HFFc6 (cell line): ENCODE measurements at places on chromosomes 5 and 9. TPM values are rescaled to one million over a fixed set of nuclear protein-coding genes. Genes with fewer than 3 reads are reported as not detected.

NUTM2G gene
- not detected in 3 replicates for total RNA-seq

PCDHB15 gene
- total RNA-seq, result 0.56 to 1.4 TPM (median 0.63 TPM) in 3 replicates

DNA sequence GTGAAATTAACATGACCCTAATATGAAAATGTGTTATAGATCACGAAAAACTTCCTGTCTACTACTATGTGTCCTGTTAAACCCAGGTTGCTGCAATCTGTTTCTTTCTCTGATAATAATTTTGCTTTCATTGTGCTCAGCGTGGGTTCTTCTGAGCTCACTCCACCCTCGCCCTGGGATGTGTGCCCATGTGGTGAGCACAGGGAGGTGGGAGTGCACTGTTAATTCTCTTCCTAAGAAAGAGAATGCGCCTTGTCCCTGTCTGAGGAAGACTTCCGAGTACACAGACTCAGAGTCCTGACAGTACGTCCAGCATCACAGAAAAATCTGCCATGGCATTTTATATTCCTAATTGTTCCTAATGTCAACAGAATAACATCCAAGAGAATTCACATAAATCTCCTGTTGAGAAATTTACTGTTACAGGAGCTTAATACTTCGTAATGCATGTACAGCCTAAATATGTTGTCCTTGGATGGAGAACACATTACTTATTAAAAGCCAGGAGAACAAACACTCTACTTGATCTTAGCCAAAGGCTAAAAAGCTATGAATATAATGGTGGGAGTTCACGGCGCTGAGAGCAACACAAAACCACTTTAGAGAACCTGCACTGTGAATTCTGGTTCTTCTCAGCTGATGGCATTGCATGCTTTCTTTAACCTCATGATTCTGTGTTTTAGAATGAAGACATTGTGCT, 102.6 kb downstream of the PDE4D start:
- H3K4me1 ChIP-seq, result peaks cover 52% of the 10 kb centered on the region
- no peak for DNase-seq
- peaks cover 2% of the 10 kb centered on the region; the same call in 1 of the 2 replicates for H3K27me3 ChIP-seq
- H3K4me3 ChIP-seq, result peak overlapping the region; percentile 10; the same call in 1 of the 2 replicates
- no peaks in the 10 kb centered on the region for H3K36me3 ChIP-seq
- peak overlapping the region; percentile 8; the same call in 1 of the 2 replicates for H3K27ac ChIP-seq

- no peaks in the 10 kb centered on the region; the same call in 1 of the 2 replicates for H3K27me3 ChIP-seq
- H3K4me1 ChIP-seq, result no peaks in the 10 kb centered on the region
- DNase-seq, result no peak
- H3K27ac ChIP-seq, result no peak overlapping the region
- H3K4me3 ChIP-seq, result no peak overlapping the region
- H3K36me3 ChIP-seq, result no peaks in the 10 kb centered on the region
These were observed 115.6 kb downstream of the CETN3 start for GRCh38 chr5:90293931-90294330.

GARIN3 gene
- not detected in 3 replicates for total RNA-seq

CARD6 gene
- total RNA-seq, result 1.5 to 3.7 TPM (median 1.6 TPM) in 3 replicates

- peaks cover 4% of the 10 kb centered on the region for H3K27me3 ChIP-seq
- no peak overlapping the region for H3K27ac ChIP-seq
- no peak for DNase-seq
- peaks cover 5% of the 10 kb centered on the region; the same call in 1 of the 2 replicates for H3K4me1 ChIP-seq
These were observed 18.9 kb downstream of the SEMA4D start for GRCh38 chr9:89478821-89479668.

CDC23 gene
- 28.4 to 31.3 TPM (median 30.5 TPM) in 3 replicates for total RNA-seq

FRMD3 gene
- 4.4 to 14.9 TPM (median 7.5 TPM) in 3 replicates for total RNA-seq

FCN2 gene
- not detected in 3 replicates for total RNA-seq

GRCh38 chr5:167905919-167906853, 385.3 kb upstream of the WWC1 start:
- DNase-seq, result no peak
- H3K36me3 ChIP-seq, result no peaks in the 10 kb centered on the region
- peaks cover 7% of the 10 kb centered on the region for H3K27me3 ChIP-seq
- no peaks in the 10 kb centered on the region for H3K4me1 ChIP-seq
- no peak overlapping the region for H3K4me3 ChIP-seq
- H3K27ac ChIP-seq, result no peak overlapping the region

GRCh38 chr9:14909961-14910805, at the start of gene FREM1:
Gene FREM1, minus strand, starts transcription at chr9:14910428. Its CDS starts 41,451 bp downstream, at chr9:14868977.
- no peak for DNase-seq
- no peaks in the 10 kb centered on the region for H3K4me1 ChIP-seq
- no peaks in the 10 kb centered on the region for H3K36me3 ChIP-seq
- H3K4me3 ChIP-seq, result no peak within 1 kb of the TSS
- no peaks in the 10 kb centered on the region; the same call in 1 of the 2 replicates for H3K27me3 ChIP-seq
- H3K27ac ChIP-seq, result no peak within 1 kb of the TSS

DNA sequence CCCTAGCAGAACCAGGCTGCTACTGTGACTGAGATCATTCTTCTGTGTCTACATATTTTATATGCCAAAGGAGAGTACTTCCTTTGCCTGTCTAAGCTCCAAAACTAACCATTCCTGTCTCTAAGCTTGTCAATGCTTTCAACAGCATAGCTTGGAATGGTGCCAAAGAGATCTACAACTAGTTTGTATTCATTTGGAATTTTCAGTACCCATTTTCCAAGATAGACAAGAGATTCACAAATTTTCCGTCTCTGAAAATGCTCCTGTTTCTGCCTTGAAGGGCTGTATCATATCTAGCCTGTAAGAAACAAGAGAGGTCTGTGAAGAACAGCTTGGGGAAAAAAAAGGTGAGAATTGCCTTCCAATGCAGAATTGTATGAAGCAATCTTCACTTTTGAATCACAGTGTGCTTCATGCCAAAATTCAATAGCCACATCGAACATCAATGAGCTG, 334.4 kb upstream of the ACTBL2 start:
- H3K4me3 ChIP-seq, result no peak overlapping the region
- H3K4me1 ChIP-seq, result peaks cover 41% of the 10 kb centered on the region
- H3K27ac ChIP-seq, result peak overlapping the region; percentile 69
- H3K36me3 ChIP-seq, result peaks cover 12% of the 10 kb centered on the region
- no peak for DNase-seq

DNA sequence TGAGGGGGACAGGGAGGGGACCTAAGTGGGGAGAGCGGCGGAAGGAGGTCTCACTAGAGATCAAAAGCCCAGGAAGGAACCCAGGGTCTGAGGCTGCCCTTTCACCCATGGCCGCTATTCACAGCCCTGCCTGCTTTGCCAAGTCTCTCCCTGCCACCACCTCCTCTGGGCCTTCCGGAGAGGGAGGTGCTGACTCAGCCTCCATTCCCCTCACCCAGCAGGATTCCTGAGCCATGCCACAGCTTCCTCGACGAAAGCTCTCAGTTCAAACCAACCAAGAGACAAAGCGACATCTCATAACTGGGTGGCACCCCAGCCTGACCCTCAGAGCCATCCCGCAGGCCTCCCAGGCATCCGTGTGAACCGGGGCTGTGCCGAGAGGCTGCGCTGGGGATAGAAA, 36.7 kb downstream of the PAX5 start:
- peaks cover 28% of the 10 kb centered on the region for H3K27me3 ChIP-seq
- H3K4me1 ChIP-seq, result peaks cover 21% of the 10 kb centered on the region
- no peak overlapping the region for H3K4me3 ChIP-seq
- H3K27ac ChIP-seq, result no peak overlapping the region

DNA sequence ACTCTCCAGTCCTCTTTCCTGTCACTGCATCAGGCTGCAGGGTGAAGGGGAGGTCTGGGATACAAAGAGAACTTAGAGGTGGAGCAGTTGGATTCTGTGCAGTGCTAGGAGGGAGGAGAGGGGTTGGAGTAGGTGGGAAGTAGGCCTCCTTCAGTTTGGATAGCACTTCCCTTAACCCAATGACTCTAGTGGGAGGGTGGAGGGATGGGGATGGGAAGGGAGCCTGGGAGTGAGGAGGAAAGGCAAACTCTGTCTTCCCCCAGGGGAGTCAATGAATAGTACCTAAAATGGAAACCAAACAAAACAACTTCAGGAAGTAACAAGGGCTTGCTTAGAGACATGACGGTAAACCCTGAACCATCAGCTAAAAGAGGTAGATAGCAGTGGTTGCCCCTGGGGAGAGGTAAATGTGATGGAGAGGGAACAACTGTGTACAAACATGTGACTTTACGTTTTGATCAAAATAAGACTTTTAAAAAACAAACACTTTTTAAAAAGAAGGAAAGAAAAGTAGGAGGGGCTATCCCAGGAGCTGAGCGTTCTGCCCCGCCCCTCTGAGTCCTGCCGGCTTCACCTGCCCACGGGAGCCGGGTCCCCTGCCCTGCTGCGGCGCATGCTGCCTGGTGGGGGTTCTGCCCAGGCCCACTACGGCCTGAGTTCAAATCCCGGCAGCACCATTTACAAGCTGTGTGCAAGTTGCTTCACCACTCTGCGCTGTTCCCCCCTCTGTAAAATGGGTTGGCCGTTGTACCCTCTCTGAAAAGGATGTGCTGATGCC, 30.9 kb downstream of the GSN start:
- H3K36me3 ChIP-seq, result peaks cover 14% of the 10 kb centered on the region
- H3K4me3 ChIP-seq, result peak overlapping the region; percentile 77
- no peak for DNase-seq
- peak overlapping the region; percentile 76 for H3K27ac ChIP-seq
- H3K4me1 ChIP-seq, result peaks cover 53% of the 10 kb centered on the region
- H3K27me3 ChIP-seq, result peaks cover 4% of the 10 kb centered on the region

GRCh38 chr9:125355601-125356000, 94.0 kb downstream of the GAPVD1 start:
- DNase-seq, result no peak
- no peaks in the 10 kb centered on the region for H3K4me1 ChIP-seq
- no peak overlapping the region for H3K4me3 ChIP-seq
- H3K27ac ChIP-seq, result no peak overlapping the region

DNA sequence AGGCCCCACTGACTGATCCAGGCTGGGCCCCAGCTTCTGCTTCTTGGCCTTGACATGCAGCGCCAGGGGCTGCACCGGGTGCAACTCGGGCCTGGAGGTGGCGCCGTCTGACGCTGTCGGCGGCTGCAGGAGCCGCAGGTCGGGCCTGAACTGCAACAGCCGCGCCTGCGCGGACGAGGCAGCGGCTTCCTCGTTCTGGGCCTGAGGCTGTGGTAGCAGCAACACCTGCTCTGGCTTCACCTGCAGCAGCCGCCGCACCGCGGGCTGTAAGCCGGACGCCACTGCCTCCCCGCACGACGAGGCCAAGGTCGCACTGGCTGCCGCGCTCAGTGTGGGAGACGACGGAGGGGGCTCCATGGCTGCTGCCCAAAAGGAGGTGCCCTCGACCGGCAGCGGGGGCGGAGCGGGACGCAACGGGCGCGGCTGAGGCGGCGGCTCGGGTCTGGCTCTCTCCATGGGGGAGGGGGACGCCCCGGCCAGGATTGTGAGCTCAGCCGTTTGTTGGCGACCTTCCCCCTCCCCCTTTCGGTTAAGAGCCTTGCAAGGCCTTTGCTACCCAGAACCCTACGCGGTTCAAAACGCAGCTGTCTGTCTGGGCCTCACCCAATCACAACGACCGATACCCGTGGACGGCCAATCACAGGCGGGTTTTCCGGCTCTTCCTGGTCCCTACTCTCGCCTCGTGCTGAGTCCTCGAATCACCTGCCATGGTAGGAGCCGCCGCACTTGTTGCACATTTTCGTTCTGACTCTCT, 438 bp downstream of the SOX30 start:
- H3K4me3 ChIP-seq, result no peak overlapping the region
- H3K27ac ChIP-seq, result no peak overlapping the region
- peaks cover 12% of the 10 kb centered on the region; the same call in 1 of the 2 replicates for H3K4me1 ChIP-seq
- no peaks in the 10 kb centered on the region for H3K27me3 ChIP-seq

DNA sequence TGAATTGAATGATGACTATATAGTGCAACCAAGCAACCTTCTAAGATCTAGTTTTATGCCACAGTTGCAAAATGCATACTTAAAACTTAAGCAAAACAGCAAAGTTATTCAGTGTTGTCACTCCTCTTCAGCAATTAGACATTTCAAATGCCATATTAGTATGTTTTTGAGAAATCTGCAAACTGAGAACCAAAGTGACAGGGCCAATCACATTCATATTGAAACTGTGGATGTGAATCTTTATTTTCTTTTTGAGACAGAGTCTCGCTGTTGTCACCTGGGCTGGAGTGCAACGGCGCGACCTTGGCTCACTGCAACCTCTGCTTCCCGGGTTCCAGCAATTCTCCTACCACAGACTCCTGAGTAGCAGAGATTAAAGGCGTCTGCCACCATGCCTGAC, 249.2 kb upstream of the EFNA5 start:
- H3K36me3 ChIP-seq, result peaks cover 6% of the 10 kb centered on the region; the same call in 1 of the 2 replicates
- no peak overlapping the region for H3K27ac ChIP-seq
- H3K4me1 ChIP-seq, result peaks cover 7% of the 10 kb centered on the region; the same call in 1 of the 2 replicates
- no peaks in the 10 kb centered on the region for H3K27me3 ChIP-seq
- no peak for DNase-seq

GRCh38 chr9:31908891-31909480, 475.5 kb upstream of the ACO1 start:
- no peaks in the 10 kb centered on the region for H3K27me3 ChIP-seq
- DNase-seq, result no peak
- no peak overlapping the region for H3K27ac ChIP-seq
- H3K4me3 ChIP-seq, result no peak overlapping the region
- H3K36me3 ChIP-seq, result no peaks in the 10 kb centered on the region; the same call in 1 of the 2 replicates

- H3K36me3 ChIP-seq, result no peaks in the 10 kb centered on the region
- H3K4me3 ChIP-seq, result no peak overlapping the region
- H3K4me1 ChIP-seq, result peaks cover 9% of the 10 kb centered on the region
- DNase-seq, result no peak
- no peak overlapping the region for H3K27ac ChIP-seq
These were observed 241.4 kb downstream of the FSTL4 start for GRCh38 chr5:133370904-133371303.

ANXA2R gene
- total RNA-seq, result 0.80 to 1.4 TPM (median 0.85 TPM) in 3 replicates

DNA sequence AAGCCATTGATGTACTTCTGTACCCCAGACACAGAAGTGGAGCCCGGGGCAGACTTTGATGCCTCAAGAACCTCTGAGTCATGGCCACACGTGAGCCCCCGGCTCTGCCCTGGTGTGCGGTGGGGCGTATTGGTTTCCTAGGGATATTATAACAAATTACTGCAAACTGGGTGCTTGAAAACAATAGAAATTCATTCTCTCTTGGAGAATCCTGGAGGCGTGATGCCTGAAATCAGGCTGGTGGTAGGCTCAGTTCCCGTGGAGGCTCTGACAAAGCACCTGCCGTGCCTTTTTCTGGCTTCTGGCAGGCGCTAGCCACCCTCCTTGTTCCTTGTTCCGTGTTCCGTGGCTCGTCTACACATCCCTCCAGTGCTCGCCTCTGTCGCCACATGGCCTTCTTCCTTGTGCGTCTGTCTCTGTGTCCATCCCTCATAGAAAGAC, 24.2 kb downstream of the NEK6 start:
- H3K36me3 ChIP-seq, result peaks cover 10% of the 10 kb centered on the region; the same call in 1 of the 2 replicates
- no peak overlapping the region for H3K4me3 ChIP-seq
- H3K27me3 ChIP-seq, result peaks cover 8% of the 10 kb centered on the region
- peaks cover 73% of the 10 kb centered on the region for H3K4me1 ChIP-seq
- no peak for DNase-seq

SPATA31E1 gene
- not detected in 2 replicates for total RNA-seq

GRCh38 chr9:127187231-127187956, 65.0 kb upstream of the ANGPTL2 start:
- peak overlapping the region; percentile 83 for H3K4me3 ChIP-seq
- H3K36me3 ChIP-seq, result no peaks in the 10 kb centered on the region

TSPAN17 gene
- 51.4 and 59.0 TPM in 2 replicates for total RNA-seq

GRCh38 chr5:160268121-160268520, 38.8 kb downstream of the FABP6 start:
- no peak overlapping the region for H3K4me3 ChIP-seq
- H3K4me1 ChIP-seq, result peaks cover 10% of the 10 kb centered on the region
- H3K36me3 ChIP-seq, result no peaks in the 10 kb centered on the region
- H3K27ac ChIP-seq, result no peak overlapping the region
- DNase-seq, result no peak
